Left lung (tissue), 14 donors: ENCODE measurements at places on chromosomes 1 and 21.

- peaks cover 3% of the 10 kb centered on the region for H3K27me3 ChIP-seq
- H3K27ac ChIP-seq, result no peak overlapping the region
- DNase-seq, result no peak
- no peaks in the 10 kb centered on the region for H3K36me3 ChIP-seq
- H3K4me1 ChIP-seq, result peaks cover 19% of the 10 kb centered on the region
- no peak overlapping the region for H3K4me3 ChIP-seq
These were observed 41.9 kb downstream of the LUZP1 start for GRCh38 chr1:23126801-23127200.

- no peaks in the 10 kb centered on the region for H3K27me3 ChIP-seq
- DNase-seq, result no peak
- no peak overlapping the region for H3K27ac ChIP-seq
- H3K4me1 ChIP-seq, result peaks cover 19% of the 10 kb centered on the region
These were observed 93.1 kb downstream of the ZMYM4 start for GRCh38 chr1:35361638-35362037.

DNA sequence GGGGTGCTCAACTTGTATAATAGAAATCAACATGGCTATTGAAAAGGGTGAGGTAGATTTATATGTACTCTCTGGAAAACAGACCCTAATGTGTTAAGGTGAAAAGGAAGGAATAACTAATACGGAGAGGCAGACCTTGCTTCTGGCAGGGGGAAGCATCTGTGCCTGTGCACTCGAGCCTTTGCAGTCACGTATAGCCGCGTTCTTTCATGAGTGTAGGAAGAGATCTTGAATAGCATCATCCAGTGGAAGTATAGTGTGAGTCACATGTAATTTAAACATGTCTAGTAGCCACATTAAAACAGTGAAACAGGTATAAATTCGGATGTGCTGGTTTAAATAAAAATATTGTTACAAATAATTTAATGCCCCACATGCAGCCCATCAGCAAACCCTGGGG lies 3.0 kb downstream of the A3GALT2 start:
- no peaks in the 10 kb centered on the region for H3K27me3 ChIP-seq
- H3K4me3 ChIP-seq, result no peak overlapping the region
- H3K36me3 ChIP-seq, result no peaks in the 10 kb centered on the region
- no peak overlapping the region for H3K27ac ChIP-seq

GRCh38 chr1:94803517-94804441 lies 16.4 kb upstream of the SLC44A3 start:
- no peak for DNase-seq
- H3K4me1 ChIP-seq, result peaks cover 42% of the 10 kb centered on the region
- no peaks in the 10 kb centered on the region for H3K27me3 ChIP-seq
- H3K36me3 ChIP-seq, result no peaks in the 10 kb centered on the region
